ENCODE measurements at places on chromosomes 7 and 10.

DNA sequence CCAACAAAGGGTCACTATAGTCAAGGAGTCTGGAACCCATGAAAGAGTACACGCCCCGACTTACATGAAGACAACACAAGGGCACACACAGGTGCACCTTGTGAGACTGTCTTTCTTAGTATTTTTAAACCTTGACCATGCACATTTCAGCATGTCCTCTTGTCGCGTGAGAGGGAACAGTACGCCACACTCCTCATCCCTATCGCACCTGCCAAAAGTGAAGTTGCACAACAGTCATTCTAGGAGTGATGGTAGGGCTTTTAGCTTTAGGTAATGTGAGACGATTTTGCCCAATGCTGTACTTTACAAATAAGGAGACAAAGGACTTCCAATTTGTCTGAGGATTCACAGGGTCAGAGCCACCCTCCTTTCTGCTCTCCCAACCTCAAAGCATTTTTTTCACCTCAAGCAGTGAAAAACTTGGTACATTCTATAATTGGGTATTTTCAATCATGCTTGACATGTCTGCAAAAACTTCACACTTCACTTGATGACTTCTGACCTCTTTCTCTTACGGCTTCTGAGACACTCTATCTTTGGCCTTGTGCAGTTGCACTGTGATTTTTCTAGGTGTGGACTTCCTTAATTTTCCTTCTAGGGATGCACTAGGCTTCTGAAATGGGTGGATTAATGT is 173.9 kb upstream of the GRB10 start:
- no peak for DNase-seq

GRCh38 chr7:46900312-46901263 is 681.3 kb downstream of the TNS3 start:
- no peak for DNase-seq

DNA sequence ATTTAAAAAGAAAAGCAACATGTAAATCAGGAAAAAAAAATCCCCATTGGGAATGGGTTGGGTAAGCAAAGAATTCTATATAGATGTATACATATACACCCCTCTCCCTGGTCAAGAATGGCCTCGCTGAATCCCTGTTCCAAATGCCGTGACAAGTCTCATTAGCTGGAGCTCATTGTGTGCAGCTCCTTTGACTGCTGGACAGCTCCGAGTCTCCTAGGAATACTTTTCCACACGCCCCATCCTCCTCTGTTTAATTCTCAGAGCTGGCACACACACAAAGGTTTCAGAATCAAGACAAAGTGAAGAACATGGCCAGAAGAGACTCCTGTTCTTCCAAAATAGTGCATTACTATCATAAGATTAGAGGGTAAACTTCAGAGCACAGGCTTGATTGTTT is 130.9 kb upstream of the MKLN1 start:
- DNase-seq, result no peak

DNA sequence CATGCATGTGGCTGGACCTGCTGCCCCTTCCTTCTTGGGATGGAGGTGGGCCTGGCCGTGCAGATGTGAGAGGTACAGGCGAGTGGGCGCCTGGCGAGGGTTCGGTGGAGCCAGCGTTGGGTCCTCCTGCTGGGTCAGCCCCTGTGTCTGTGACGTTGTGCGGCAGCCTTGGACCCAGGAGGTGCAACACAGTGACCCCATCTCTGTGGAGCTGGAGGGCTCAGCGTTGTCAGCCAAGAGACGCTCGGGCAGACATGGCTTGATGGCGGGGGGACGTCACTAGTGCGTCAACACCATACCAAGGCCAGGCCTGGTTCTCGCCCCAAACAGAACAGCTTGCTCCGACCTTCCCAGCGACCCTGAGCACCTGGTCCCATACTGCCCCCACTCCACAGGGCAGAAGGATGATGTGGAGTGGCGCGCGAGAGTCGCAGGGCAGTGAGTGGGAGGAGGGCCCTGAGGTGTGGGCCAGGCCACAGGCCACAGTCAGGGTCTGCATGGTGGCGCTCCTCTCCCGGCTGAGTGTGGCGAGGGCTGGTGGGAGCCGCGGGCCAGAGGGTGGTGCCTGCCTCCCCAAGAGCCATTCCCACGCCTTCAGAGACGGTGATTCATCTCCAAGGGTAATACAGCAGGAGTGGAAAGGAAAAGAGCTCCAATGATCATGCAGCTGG is 184.4 kb downstream of the DNAJB6 start:
- no peak for DNase-seq

- no peak for DNase-seq
These were observed 14.7 kb upstream of the LRRN3 start for GRCh38 chr7:111076205-111076604.

DNA sequence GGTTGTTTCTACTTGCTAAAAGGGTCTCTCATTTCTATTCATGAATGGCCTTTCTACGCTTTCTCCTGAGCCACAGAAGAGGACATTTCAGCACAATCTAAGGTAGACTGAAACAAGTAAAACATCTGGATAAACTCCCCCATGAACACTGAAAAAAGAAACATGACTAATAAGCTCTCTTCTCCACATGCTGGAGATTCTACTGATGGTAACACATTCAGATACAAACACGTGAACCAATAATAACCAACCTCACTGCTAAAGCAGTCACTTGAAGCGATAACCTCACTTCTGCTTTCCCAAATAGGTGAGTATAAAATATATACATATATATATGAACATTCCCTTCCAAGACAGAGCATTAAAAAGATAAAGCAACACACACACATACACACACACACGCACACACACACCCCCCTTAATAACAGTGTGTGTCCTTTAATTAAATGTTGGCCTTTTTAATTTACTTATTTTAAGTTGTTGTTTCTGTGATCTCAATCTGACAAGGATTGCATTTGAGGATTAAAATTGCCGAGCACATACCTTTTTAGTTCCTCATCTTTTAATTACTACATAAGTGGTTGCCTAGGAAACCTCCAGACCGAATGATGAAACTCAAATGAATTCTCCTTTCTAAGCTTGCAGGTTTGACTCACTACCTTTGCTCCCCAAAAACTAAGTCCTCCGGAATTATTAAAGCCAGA is 292.4 kb upstream of the KLF14 start:
- no peak for DNase-seq

DNA sequence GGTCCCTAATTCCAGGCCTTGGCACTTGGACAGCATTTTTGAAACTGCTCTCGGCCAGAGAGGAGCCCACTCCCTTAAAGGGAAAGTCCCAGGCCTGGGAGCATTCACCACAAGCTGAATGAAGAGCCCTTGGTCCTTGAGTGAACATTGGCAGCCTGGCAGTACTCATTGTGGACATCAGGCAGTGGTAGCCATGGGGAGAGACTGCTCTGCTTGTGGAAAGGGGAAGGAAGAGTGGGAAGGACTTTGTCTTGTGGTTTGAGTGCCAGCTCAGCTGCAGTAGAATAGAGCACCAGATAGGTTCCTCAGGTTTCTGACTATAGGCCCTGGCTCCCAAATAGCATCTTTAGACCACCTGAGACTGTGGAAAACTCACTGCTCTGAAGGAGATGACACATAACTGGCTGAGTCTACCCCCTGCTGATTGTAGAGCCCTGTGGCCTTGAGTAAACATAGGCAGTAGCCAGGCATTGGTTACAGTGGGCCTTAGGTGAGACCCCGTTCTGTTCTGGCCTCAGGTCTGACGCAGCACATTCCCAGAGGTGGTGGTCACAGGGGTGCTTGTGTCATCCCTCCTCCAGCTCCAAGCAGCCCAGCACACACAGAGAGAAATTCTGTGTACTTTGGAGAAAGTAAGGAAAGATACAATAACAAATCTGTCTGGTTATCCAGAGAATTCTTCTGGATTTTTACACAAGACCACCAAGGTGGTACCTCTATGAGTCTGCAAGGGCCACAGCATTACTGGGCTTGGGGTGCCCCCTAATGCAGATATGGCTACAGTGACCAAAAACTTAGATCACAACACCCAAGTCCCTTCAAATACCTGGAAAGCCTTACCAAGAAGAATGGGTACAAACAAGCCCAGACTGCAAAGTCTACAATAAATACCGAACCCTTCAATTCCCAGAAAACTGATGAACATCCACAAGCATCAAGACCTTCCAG is 153.8 kb downstream of the GNAI1 start:
- peak; percentile 90 for DNase-seq

- no peak for DNase-seq
These were observed 20.5 kb downstream of the PIP4K2A start for GRCh38 chr10:22693860-22694259.

GRCh38 chr10:77293347-77293746 is 344.3 kb downstream of the KCNMA1 start:
- no peak for DNase-seq

- no peak for DNase-seq
These were observed 29.4 kb downstream of the CDK14 start for GRCh38 chr7:90625562-90625961.

DNA sequence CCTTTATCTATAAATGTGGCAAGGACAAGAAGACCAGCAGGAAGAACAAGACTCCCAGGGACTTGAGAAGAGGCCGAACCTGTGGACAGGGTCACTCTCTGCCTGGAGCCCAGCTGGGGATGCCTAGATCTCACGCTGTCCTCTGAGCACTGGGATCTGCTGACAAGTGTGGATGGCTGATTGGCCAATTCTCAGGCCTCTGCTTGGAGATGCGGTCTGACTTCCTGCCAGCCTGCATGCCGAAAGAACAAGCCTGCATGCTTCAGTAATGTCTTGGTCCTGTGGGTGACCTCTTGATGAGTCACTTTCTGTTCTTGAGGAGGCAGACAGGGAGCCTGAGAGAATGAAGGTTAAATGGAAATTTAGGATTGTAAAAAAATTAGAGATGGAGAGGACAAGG is 84.7 kb downstream of the TMEM178B start:
- DNase-seq, result peak; percentile 92

- no peak for DNase-seq
These were observed 197.0 kb downstream of the USP6NL start for GRCh38 chr10:11414314-11415038.

- no peak for DNase-seq
These were observed 7.3 kb upstream of the GRIFIN start for GRCh38 chr7:2483494-2483893.

DNA sequence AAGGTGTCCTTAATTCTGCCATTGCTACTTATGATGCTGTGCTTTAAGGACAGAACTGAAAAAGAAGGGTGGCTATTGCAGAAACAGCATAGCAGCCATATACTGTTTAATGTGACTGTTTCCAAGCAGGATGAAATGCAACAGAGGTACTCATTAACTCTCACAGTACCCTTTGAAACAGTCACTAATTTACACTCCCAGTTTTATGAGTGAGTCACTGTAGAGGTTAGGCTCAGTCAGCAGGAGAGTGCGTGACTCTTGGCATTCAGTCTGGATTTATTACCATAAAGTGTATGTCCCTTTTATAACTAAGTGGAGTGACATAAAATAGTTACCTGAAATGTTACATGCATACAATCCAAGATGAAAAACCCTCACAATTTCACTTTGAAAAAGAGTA is 27.7 kb downstream of the ALDH18A1 start:
- no peak for DNase-seq

DNA sequence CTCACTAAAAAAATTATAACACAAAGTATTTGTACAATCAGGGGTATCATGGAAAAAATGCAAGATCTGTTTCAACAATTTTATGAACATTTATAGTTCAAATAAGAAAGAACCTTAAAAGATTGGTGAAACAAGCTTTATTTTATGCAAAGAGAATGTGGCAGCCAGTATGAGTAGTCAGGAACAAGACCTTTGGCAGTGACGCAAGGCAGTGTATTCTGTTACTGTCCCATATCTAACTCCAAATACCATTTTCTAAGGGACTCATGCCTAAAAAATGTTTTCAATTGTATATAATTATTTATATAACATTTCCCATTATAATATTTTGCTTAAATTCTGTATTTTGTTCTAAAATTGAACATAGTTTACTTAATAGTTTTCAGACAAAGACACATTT is 19.1 kb upstream of the FAM53B start:
- no peak for DNase-seq

DNA sequence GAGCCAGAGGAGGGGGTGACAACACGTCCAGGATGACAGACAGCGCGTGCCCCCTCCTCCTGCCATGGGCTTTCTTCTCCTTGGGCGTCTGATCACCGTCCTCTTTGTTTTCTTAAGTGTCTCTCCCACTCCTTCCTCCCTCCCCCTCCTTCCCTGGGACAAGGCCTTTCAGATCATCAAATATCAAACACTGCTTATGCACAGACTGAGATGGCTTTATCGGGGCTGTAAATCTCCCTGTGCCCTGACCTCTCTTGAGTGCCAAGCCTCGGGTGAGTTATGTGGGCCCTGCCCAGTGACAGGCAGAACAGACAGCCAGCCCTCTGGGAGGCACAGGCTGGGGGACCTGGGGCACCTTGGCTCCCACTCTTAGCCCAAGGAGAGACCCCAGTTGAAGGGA is 116.4 kb downstream of the C10orf105 start:
- no peak for DNase-seq

DNA sequence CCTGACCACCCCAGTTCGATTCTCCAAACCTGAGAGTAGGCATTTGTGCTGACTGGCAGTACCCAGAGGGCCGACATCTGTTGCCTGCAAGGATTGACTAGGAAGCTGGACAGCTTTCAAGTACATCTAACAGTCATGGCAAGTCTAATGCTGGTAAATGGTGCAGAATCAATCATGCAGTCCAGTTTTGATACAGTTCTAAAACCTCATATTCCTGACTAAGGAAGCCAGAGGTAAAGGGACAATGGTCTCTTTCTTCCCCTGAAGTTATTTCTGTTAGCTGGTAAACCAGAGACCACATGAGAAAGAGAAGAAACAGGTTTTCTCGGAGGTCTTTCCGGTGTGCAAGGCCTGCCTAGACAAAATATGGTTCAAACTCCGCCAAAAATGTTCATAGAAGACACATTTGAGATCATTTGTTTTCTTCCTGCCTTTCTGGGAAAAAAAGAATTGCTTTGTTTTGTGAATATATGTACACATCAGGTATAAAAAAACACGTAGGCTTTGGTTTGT is 97.1 kb downstream of the WDR37 start:
- DNase-seq, result no peak

GRCh38 chr7:3028758-3029093 is 14.9 kb downstream of the CARD11 start:
- DNase-seq, result no peak

GRCh38 chr10:130615457-130615856 is 479.3 kb downstream of the GLRX3 start:
- no peak for DNase-seq

GRCh38 chr7:151225948-151226510 is 976 bp downstream of the ABCF2 start:
- no peak for DNase-seq

- DNase-seq, result no peak
These were observed 34.7 kb downstream of the SVIL start for GRCh38 chr10:29600067-29600466.

DNA sequence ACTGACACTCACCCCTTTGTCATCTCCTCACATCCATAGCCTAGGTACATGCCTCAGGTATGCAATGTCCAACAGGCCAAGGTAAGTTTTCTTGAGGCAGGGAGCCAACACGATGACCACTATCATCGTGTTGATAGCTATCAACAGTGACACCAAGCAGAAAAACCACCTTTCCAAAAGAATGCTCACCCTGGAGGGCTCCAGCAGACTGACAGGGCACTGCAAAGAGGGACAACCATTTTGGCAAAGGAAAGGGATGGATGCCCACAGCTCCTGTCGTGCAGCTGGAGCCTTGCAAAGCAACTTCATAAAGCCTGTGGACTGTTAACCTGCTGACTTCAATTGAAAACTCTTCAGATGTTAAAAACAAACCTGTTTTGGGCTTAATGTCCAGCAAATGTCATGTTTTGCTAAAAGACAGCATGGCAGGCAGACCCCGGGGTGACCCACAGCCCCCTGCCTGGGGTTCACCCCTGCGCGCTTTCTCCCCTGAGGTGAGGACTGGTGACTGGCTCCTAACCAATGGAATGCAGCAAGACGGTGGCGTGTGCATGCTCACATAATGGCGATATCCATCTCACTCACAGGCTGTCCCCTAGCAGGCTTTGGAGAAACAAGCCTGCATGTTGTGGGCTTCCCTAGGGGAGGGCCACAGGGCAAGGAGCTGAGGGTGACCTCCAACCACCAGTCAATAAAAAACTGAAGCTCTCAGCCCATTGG is 293.8 kb downstream of the TCERG1L start:
- no peak for DNase-seq

Measured in smooth muscle cell of the brain vasculature (primary cell).